ENCODE measurements at places on chromosomes 12 and 14. TPM values are rescaled to one million over a fixed set of nuclear protein-coding genes. Genes with fewer than 3 reads are reported as not detected.

IFI27L1 gene
- 11.1 TPM for total RNA-seq

WASHC4 gene
- total RNA-seq = 109 TPM

EIF2B1 gene
- total RNA-seq = 32.7 TPM

TMEM179 gene
- total RNA-seq = not detected

ST8SIA1 gene
- total RNA-seq = 2.2 TPM
